ENCODE measurements at places on chromosomes 2 and 18.

GRCh38 chr2:44342854-44343253, 18.4 kb downstream of the PREPL start:
- DNase-seq: no peak

DNA sequence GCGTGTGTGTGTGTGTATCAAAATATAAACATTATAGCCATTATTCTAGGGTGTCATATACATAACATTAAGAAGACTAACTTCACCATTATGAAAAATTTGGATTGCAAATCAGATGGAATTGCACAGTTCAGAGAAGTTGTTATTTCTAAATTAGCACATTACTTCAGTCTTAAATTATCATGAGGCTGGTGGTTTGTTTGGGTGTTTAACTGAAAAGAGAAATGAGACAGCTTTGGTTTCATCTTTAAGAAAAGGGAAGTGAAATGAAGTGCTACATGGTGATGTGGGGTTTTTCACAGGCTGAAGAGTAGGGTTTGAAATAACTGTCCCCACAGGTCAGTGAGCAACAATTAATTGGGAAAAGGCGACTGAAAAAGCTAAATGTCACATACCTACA, 161.2 kb upstream of the XIRP2 start:
- no peak for DNase-seq

GRCh38 chr2:218585541-218585940, 16.9 kb downstream of the CNOT9 start:
- no peak for DNase-seq

DNA sequence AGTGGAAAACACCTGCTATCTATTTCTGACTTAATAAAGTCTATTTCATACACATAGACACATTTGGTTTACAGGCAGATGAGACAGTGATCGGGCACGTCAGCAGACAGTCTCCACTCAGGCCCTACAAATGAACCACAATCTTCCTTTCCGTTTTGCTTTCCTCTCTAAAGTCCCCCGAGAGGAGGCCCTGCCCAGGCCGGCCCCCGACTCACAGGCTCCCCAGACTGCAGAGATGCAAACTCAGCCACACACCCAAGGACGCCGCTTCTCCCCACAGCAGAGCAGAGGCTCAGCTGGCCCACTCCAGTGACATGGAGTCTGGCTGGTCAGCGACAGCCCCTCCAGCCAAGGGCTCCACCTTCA, 9.3 kb upstream of the MTERF4 start:
- DNase-seq: no peak

DNA sequence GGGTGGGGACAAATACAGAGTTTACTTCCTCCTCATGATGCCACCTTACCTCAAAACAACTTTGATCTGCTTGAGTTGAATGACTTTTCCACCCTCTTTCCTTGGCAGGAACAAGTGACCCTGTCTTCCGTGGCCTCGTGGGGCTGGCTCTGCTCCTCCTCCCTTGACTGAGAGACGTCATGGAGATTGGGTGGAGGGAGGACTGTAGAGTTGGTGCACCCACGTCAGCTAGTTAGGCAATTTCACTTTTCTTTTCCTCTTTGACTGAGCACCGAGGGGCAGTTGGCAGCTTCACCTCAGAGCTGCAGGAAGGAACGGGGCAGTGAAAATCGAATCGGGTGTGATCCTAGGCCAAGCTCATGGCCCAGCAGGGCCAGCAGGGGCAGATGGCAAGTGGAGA, at the start of gene SP140:
Gene SP140 (plus strand): TSS at position 251 of the 400 bp plus-strand sequence. CDS start 109 bp downstream, at position 360.
- no peak for DNase-seq

- no peak for DNase-seq
Measured at GRCh38 chr2:170436077-170436943, 258.4 kb downstream of the MYO3B start.

GRCh38 chr2:9497017-9497416, 22.7 kb downstream of the IAH1 start:
- no peak for DNase-seq

GRCh38 chr2:144453486-144454158, 66.3 kb downstream of the ZEB2 start:
- no peak for DNase-seq

DNA sequence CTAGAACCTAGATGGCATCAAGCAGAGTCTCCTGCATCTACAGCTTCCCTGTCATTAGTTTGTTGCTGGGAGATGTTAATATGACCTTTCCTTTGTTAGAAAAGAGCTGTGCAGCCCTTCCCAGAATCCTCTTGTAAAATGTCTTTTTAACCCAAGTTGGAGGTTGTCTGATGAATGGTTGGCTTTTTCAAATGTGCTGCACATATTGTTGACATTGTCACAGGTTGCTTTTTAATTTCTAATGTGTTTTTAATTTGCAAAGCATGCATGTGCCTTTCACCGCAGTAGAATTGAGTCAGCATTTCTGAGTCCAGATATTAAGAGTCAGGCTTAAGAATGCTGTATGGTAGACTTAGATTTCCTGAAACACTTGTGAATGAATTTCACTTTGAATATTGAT, 120.8 kb downstream of the GREB1L start:
- no peak for DNase-seq

GRCh38 chr2:167386694-167387093, 498.4 kb downstream of the XIRP2 start:
- no peak for DNase-seq

DNA sequence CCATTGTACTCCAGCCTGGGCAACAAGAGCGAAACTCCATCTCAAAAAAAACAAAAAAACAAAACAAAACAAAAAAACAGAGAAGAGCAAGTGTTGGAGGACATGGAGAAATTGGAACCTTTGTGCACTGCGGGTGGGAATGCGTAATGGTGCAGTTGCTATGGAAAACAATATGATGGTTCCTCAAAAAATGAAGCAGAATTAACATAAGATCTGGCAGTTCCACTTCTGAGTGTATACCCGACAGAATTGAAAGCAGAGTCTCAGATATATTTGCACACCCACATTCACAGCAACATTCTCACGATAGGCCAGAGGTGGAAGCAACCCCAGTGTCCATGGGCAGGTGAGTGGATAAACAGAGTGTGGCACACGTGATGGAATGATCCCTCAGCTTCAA, 11.0 kb upstream of the RALB start:
- DNase-seq: no peak

GRCh38 chr2:168210895-168211570, 36.4 kb downstream of the STK39 start:
- DNase-seq: no peak

GRCh38 chr2:191318729-191319078, 73.5 kb downstream of the MYO1B start:
- no peak for DNase-seq

- DNase-seq: no peak
Measured at GRCh38 chr18:6427286-6427685, 12.6 kb upstream of the L3MBTL4 start.

DNA sequence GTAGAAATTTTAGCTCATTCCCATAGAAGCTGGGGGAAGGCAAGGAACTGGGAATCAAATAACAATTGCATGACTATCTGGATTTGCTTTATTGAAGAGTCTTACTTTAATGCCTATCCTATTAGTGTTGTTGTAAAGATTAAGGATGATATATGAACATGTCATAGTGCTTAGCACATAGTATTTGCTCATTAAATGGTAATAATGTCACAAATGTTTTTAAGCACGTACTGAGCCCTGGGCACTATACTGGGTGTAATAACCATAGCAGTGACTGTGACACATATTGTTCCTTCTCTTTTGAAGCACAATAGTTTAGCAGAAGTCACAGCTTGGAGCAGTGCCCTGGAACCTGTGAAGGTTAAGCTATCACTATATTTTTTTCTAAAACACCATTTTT, 47.2 kb upstream of the DTNB start:
- no peak for DNase-seq

DNA sequence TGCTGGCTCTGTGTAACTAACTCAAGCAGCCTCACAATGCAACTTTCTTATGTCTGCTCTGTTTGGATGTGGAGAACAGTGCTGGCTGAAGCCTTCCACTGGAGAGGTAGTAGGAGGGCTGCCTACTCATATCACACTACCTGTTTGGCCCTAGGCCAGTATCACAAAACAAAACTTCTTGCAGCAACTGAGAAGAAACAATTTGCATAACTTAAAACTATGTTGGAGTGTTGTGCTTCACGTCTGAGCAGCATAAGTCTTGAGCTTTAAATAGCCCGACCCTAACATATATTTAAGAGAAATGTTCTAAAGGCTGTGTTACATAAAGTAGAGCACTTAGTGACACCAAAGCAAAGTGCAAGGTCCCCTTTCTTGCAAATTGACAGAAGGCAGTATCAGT, 204.9 kb upstream of the ACVR2A start:
- DNase-seq: no peak

- DNase-seq: no peak
Measured at GRCh38 chr2:204004912-204005311, 68.3 kb downstream of the ICOS start.

- no peak for DNase-seq
Measured at GRCh38 chr2:166127217-166128155, at the start of gene SCN1A. Gene SCN1A (minus strand): TSS chr2:166128020. CDS start chr2:166073621, 54,399 bp downstream.

DNA sequence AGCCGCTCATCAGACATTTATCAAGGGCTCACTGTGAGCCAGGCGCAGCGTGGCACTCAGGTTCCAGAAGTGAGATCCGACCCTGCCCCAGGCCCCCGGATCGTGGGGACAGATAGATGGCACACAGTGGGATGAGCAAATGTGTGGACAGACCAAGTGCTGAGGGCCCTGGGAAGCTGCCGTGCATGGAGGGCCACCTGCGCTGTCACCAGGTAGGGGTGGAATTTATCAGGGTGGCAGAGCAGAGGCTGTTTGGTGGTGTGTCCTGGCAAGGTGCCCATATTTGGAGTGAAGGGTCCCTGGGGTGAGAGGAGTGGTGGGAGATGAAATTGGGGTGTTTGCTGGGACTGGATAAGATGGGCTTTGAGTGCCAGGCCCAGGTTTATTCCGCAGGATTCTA, 92.8 kb upstream of the HS6ST1 start:
- no peak for DNase-seq

DNA sequence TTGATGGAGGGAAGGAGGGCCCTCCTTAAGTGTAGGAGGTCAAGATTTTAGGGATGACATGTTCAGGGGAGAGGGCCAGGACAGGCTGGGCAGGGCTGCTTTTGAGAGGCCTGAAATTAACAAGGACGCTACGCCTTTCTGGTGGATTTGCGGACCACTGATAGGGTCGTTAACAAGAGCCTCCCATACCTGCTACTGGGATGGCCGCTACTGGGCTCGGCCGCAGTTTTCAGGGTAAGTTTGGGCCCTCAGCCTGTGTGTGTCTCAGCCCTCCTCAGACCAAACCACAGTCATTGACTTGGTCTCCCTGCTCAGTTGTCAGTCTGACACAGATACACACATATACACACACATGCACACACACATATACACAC, 180.9 kb downstream of the SMAD2 start:
- no peak for DNase-seq

DNA sequence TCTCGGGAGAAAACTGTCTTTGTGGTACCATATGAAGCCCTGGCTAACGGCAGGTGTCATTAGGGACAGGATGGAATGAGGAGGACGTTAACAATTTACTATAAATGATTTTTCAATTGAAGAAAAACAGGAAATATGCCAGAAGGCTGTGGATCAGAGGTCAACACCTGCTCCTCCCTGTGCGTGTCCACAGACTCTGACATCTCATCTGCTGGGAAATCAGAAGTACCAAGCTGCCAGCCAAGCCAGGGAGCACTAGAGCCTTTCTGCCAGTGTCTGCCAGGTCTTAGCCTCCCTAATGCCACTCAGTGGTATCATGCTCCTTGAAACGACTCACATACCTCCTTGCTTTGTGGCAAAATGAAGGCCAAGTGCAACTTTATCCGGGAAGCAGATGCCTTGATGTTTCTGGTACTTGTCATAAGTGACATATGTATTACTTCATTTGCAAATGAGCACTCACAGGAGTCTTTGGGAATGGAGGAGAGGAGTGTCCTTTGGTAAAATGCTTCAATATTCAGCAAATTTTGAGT, 541.1 kb downstream of the SATB2 start:
- DNase-seq: no peak

GRCh38 chr2:53559302-53559966, 208.2 kb upstream of the CHAC2 start:
- DNase-seq: no peak

- peak; percentile 13 for DNase-seq
Measured at GRCh38 chr2:72745679-72746368, 80.0 kb downstream of the EXOC6B start.

DNA sequence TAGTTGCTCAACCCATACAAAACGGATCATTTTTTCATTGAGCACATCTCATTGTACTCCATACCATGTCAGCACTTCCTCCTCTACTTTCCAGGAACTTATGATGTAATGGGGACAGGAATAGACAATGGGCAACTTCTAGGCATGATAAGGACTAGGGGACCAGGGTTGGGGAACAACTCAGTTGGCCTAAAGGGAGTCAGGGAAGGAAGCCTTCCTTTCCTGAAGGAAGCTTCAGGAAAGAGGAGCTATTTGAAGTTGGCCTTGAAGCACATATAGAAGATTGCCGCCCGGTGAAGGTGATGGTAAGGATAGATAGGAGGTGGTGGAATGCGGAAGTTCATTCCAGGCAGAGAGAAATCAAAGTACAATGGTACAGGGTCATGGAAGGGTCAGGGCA, 283.9 kb downstream of the SLC8A1 start:
- no peak for DNase-seq

DNA sequence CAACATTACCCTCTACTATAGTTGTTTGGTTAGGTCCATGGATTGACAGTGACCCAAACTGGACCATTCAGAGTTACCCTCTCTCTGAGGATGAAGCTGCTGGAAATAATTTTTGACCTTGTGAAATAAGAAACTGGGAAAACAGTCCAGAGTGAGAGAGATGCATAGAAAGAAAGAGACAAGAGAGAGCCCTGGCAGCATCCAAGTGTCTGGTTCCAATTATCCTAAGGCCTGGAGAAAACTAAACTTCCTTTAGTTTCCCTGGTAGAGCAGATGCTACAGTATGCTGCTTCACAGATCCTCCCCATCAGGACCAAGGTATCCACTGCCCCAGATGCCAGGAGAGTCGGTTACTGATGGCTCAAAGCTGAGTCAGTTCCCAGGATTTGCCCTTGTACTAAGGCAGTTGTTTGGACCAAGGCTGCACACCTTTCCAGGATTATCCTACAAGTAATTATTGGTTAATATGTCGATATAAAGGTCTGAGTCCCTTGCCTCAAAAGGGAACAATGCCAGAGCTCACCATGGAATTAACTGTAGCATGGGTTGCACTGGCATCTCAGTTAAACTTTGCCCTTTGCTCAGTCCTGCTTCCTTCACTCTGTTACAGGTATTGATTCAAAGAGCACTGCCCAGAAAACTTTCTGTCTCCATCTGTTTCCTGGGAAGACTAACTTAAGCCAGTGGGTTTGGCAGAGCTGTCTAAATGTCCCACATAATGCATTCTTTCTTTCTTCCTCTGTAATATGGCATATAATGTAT, 14.6 kb upstream of the CHN1 start:
- DNase-seq: no peak

DNA sequence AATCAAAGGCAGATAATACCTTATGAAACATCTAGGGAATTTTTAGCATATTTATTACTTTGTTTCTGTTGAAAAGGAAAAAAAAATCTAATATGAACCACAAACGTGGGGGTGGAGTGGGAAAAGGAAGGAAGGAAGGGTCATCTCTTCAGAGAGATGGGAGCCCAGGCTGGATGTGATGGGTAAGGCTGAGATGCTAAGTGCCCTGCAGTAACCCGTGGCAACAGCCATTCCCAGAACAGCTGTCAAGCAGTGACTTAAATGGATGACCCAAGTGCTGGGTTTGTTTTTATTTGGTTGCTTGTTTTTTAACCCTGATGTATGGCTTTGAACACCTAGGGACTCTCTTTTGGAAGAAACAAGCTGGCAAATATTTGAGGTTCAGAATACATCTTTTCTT, 50.7 kb upstream of the KLF7 start:
- no peak for DNase-seq
